ENCODE measurements at places on chromosomes 3 and 15.

DNA sequence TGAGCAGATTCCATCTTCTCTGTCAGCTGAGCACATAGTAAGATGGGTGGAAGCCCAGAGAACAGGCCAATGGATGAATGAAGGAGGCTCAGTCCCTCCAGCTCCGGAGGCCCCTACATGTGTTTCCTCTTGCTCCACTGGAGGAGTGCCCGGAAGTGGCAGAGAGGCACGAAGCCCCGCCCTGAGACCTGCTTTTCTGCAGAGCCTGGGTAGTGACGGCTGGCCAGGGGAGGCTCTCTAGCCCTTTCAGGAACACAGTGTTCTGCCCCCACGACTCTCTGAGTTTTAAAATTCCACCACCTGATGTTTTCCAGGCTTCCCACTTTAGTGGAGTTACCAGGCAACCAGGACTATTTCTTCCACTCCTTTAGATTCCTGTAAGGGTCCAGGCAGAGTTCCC, 149.4 kb upstream of the SLC6A11 start:
- DNase-seq: no peak

DNA sequence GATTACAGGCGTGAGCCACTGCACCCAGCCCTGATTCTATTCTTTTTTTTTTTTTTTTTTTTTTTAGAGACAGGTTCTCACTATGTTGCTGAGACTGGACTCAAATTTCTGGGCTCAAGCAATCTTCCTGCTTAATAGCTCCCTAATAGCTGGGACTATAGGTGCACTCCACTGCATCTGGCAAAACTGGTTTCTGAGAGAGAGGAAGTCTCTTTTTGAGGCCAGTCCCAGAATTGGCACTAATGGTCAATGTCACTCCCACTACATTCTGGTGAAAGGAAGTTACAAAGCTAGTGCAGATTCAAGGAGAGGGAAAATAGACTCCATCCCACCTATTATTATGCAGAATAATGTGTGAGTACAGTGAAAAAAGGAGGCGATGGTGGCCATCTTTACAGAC, 5.8 kb upstream of the TGFBR2 start:
- DNase-seq: no peak

DNA sequence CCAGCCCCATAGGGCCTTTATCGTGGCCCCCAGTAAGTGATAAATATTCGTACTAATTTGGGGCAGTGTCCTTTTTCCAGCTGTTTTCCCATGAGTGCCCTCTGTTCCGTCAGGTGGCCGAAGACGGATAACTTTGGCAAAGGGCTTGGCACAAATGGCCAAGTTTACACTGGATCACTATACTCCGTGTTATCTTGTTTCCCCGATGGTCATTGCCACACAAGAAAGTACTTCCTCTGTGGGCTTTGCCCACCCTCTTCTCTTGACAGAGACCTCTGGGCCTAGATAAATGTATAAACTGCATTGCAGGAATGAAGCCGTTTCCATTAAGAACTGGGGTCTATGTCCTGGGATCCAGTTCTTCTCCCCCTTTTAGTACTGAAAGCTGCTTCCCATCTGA, 39.1 kb downstream of the SMAD3 start:
- no peak for DNase-seq

- DNase-seq: no peak
These were observed 35.1 kb downstream of the IGSF10 start for GRCh38 chr3:151425627-151426340.

GRCh38 chr3:62587579-62588031, 214.3 kb upstream of the FEZF2 start:
- DNase-seq: no peak

GRCh38 chr3:43177085-43177484, 71.2 kb upstream of the POMGNT2 start:
- DNase-seq: no peak

DNA sequence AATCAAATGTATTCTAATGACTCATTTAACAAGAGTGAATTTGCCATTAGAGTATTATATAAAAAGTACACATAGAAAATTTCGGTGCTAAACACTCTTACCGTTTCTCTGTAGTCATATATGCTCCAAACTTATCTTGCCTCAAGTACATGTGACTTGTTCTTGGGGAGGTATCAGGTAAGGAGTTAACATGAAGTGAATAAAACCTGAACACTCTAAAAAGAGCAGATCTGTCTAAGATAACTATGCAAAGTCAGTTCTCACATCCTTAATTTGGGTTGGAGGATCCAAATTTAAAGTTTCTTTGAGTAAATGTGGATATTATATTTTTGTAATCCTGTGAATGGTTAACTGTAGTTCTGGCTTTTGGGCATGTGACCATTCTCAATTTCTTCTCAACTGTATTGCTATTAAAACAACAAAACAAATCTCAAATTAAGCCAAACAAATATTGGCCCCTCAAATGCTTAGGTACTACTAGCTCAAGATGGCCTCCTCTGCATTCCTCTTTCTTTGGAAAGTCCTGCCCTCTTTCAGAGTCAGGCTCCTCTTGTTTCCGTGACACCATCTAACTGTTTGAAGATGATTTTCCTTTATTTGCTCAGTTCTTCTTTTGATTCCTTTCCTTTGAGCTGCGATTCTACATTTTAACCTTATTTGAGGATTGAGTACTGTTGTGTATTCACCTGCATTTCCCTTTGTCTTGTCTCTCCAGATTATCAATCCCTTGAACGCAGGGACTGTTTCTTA, 4.2 kb downstream of the EDEM1 start:
- no peak for DNase-seq

DNA sequence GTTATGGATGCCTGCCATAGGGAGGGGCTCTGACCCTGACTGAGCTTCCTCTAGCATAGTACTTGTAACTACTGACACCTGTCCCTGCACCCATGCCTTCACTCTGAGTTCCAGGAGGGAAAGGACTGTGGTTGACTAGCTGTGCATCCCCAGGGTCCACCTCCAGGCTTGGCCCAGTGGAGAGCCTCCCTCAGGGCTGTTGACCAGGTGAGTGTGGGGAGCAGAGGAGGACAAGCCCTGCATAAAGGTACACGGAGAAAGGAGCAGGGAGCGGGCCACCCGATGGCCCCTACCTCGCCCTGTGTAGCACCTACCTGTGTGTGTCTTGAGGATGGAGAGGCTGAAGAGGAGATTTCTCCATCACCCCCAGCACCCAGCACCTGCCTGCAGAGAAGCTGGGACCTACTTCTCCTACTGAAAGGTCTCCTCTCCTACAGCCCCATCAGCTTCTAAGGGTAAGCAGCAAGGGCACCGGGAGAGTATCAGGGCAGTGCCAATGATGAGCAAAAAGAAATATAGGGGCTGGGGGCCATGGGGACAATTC, 6.7 kb upstream of the LTF start:
- no peak for DNase-seq

DNA sequence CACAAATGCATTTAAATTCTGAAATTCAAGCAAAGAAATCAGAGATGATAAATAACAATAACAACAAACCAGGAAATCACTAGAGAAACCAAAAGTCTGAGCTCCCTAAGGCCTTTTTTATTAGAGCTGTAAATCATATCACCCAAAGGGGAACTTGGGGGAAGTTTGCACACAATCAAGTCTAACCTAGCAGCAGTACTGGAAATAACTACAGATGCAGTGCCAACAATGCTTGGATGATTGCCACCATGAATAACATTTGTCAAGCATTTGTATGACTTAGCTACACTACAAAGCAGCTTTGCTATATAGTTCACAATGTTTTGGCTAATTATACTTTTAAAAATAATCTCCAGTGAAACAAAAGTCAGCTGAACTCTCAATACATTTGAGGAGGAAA, 27.8 kb downstream of the SHQ1 start:
- DNase-seq: no peak

Measured in activated T-cell treated with anti-CD3 and anti-CD28 coated beads for 1 hour (primary cell).